HCT116 (cell line): ENCODE measurements at places on chromosomes 4 and X. TPM values are rescaled to one million over a fixed set of nuclear protein-coding genes. Genes with fewer than 3 reads are reported as not detected.

CXCL1 gene
- total RNA-seq = 2.5 TPM

MFAP3L gene
- 8.4 TPM for total RNA-seq

SSX2B gene
- total RNA-seq = 0.42 TPM

MAGEA2B gene
- 21.8 TPM for total RNA-seq

MECP2 gene
- total RNA-seq = 32.4 TPM

TSR2 gene
- 27.9 TPM for total RNA-seq

TMEM150C gene
- 1.2 TPM for total RNA-seq

ZNF275 gene
- total RNA-seq = 9.8 TPM

DNA sequence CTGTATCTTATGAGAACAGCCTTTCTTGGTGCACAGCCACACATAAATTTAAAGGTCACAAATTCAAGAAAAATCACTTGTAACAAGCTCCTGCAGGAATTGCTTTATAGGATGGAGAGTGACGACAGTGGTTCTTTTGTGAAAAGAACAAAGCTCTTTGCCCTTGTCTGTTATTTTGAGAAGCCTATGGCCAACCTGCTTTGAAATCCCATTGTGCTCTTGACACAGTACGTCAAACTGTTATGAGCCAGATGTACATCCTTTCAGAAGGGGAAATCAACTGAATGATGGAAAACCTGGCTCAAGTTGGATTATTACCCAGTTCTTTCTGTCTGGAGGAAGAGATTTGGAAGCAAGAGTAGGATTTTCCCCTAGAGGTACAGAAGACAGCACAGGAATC, 1454.2 kb downstream of the ARAP2 start:
- no peaks in the 10 kb centered on the region for H3K36me3 ChIP-seq
- no peak for DNase-seq
- no peaks in the 10 kb centered on the region for H3K4me1 ChIP-seq
- H3K27me3 ChIP-seq = no peaks in the 10 kb centered on the region
- no peak overlapping the region for H3K27ac ChIP-seq

GRCh38 chrX:33892670-33893069, 239.4 kb downstream of the FAM47A start:
- no peak overlapping the region for H3K4me3 ChIP-seq
- DNase-seq = no peak
- no peaks in the 10 kb centered on the region for H3K4me1 ChIP-seq

DNA sequence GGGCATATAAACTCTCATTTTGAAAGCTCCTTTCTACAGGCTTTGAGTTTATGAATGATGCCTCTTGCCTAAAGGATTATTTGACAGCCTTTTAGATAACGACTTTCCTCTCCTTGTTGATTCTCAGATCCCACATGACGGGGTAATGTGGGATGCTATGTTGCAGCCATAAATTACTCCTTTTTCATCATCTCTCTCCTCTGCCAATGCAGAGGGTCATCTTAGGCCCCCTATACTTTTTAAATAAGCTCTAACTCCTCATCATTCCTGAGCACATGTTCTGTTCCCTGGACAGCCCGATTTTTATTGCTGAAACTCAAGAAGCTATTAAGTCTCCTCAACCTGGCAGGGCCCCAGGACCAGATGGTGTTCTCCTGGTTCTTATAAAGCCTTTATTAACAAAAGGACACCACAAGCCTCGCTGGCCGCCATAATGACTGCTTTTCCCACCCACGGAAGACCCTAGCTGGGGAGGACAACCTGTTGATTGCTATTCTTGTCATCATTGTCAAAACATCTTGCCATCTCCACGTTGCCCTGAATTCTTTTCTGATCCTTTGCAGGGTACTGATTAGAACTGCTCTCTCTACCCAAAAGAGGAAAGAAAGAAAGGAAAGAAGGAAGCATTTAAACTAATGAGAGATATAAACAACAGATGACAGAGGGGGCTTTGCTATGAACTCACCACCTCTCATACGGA, 150.7 kb downstream of the DHX15 start:
- peaks cover 27% of the 10 kb centered on the region for H3K27me3 ChIP-seq
- H3K4me3 ChIP-seq = no peak overlapping the region
- no peak overlapping the region for H3K27ac ChIP-seq
- H3K4me1 ChIP-seq = no peaks in the 10 kb centered on the region
- no peaks in the 10 kb centered on the region for H3K36me3 ChIP-seq
- DNase-seq = no peak

- H3K27me3 ChIP-seq = no peaks in the 10 kb centered on the region
Measured at GRCh38 chrX:41688835-41689234, at the start of gene GPR34. TSS of gene GPR34 (plus strand) at chrX:41688973. CDS start at chrX:41695634, 6,661 bp downstream.

DNA sequence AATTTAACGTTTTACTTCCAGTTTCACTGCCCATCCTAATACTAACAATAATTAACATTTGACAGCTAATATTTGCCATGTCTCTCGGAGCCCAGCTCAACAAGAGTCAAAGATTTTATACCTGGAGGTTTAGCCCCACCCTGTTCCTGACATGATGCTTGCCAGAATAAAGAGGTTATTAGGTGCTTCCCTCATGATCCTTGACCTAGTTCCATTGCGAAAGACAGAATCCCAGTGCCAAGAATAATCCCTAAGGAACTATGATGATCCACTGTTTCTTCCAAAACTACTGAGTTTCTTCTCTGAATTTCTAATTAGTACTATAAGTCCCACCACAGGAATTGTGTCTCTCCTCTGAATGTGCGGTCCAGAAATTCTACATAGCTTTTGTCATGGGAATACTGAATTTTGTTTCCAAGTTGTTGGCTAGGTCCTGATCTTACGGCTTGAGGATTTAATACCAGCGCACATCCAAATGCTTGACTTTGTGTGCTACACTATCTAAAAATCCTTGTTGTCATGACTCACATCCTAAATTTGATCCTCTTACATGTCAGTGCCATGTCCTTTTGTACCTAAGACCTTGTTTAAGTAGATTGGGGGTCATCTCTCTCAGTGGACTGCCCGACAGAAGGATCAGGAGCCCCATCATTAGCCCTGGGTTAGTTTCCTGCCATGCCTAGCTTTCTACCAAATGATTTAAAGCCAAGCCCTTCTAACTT, 23.1 kb downstream of the ANTXR2 start:
- H3K27me3 ChIP-seq = no peaks in the 10 kb centered on the region
- no peaks in the 10 kb centered on the region for H3K4me1 ChIP-seq
- H3K27ac ChIP-seq = no peak overlapping the region
- DNase-seq = no peak

GRCh38 chr4:37051866-37052265, 192.7 kb upstream of the NWD2 start:
- H3K27me3 ChIP-seq = peaks cover 4% of the 10 kb centered on the region; the same call in 1 of the 2 replicates
- H3K4me3 ChIP-seq = no peak overlapping the region
- H3K4me1 ChIP-seq = no peaks in the 10 kb centered on the region
- H3K27ac ChIP-seq = no peak overlapping the region
- DNase-seq = no peak

DNA sequence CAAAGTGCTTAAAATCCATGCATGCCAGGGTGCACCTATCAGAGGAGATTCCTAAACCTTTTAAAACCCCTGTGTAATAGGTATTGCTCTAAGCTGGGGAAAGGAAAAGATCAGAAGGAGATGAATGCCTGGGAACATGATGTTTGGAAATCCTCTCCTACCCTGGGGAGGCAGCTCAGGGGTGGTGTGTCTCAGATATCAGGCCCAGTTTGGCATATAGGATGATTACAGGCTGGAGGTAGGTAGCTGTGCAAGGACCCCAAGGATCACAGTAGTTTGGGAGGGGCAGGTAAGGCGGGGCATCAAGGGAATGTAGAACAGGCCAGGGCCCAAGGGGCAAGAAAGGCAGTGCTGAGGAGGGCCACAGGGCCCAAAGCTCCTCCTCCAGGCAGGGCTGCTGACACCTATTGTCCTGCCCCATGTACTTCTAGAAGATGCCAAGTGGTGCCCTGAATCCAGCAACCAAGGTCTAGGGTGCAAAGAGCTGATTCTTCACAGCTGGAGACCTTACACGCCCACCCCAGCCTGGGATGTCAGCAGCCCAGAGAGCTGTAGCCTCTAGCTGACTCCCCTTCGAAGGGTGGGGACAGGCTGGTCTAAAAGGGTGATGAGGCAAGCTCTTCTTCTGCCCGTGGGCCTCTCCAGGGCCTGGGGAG, 17.6 kb downstream of the SASH3 start:
- H3K27me3 ChIP-seq = no peaks in the 10 kb centered on the region
- H3K27ac ChIP-seq = no peak overlapping the region

GRCh38 chrX:13579661-13580060, 10.3 kb downstream of the EGFL6 start:
- H3K4me1 ChIP-seq = no peaks in the 10 kb centered on the region
- no peak overlapping the region for H3K27ac ChIP-seq
- DNase-seq = no peak
- no peaks in the 10 kb centered on the region for H3K36me3 ChIP-seq

DNA sequence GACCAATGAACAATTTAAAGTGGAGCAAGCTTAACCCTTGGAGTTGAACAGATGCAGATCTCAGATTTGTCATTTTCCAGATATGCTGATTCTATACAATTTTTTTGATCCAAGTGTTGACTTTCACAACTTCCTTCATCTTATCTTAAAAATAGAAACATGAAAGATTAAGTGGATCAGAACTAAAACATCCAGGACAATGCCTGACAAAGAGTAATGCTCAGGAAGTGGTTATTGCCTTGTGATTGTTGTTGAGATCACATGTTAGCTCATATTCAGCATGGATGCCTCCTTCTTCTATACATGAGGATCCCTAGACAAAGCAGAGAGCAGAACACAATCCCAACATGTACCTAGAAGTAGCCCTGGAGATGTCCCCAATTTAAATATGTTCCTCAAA, 160.9 kb downstream of the PPARGC1A start:
- no peak overlapping the region for H3K27ac ChIP-seq
- no peak for DNase-seq

DNA sequence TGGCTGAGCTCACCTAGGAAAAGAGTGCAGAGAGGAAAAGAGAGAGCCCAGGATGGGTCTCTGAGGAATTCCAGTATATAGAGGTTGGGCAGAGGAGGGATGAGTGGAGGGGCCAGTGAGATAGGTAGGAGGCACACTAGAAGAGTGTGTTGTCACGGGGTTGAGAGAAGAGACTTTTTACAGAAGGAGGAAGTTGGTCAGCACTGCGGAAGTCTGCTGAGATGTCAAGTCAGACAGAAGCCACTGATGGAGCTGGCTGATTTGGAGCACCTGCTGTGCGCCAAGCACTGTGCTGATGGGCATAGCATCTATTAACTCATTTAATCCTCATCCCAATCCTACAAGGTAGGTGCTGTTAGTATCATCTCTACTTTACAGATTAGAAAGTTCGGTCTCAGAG, 60.4 kb downstream of the EFNB1 start:
- H3K4me3 ChIP-seq = no peak overlapping the region
- no peak for DNase-seq
- H3K4me1 ChIP-seq = no peaks in the 10 kb centered on the region
- H3K27me3 ChIP-seq = peaks cover 11% of the 10 kb centered on the region; the same call in 1 of the 2 replicates
- no peaks in the 10 kb centered on the region for H3K36me3 ChIP-seq
- H3K27ac ChIP-seq = no peak overlapping the region

DNA sequence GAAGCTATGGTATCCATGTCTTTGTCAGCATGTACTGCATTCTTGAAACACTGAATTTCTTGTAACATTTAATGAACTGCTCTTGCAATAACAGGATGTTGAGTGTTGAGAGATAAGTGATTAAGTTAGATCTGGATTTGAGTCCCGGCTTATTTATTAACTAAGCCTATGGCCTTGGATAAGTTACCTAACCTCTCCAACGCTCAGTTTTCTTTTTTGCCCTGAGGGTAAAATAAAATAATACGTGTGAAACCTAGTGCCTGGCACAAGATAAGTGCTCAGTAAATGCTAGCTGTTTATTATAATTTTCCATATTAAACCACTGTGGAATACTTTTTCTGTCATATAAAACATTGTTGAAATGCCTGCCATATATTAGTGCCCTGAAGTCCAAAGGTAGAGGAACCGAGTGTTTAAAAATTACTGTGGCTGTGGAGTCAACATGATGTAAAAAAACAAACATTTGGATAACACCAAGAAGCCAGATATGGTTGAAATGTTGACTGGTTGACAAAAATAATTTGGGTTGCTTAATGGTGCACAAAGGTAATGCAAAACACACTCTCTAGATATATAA, 58.6 kb upstream of the ALB start:
- no peak for DNase-seq
- no peaks in the 10 kb centered on the region for H3K27me3 ChIP-seq
- no peaks in the 10 kb centered on the region for H3K4me1 ChIP-seq
- no peak overlapping the region for H3K27ac ChIP-seq

DNA sequence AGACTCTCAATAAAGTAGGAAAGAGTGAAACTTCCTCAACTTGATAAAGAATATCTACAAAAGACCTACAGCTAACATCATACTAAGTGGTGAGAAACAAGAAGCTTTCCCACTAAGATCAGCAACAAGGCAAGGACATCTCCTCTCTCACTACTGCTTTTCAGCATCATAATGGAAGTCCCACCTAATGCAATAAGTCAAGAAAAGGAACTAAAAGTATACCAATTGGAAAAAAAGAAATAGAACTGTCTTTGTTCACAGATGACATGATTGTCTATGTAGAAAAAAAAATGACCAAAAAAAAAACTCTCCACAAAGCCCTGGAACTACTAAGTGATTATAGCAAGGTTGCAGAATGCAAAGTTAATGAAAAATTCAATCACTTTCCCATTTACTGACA, 25.1 kb upstream of the SH3RF1 start:
- no peaks in the 10 kb centered on the region for H3K4me1 ChIP-seq
- no peak overlapping the region for H3K4me3 ChIP-seq
- no peak overlapping the region for H3K27ac ChIP-seq
- H3K36me3 ChIP-seq = no peaks in the 10 kb centered on the region
- DNase-seq = no peak

- no peaks in the 10 kb centered on the region for H3K36me3 ChIP-seq
- DNase-seq = no peak
- peaks cover 5% of the 10 kb centered on the region; the same call in 1 of the 2 replicates for H3K4me1 ChIP-seq
- H3K27ac ChIP-seq = no peak overlapping the region
- no peaks in the 10 kb centered on the region for H3K27me3 ChIP-seq
Measured at GRCh38 chrX:110410603-110411002, 52.0 kb downstream of the RTL9 start.

DNA sequence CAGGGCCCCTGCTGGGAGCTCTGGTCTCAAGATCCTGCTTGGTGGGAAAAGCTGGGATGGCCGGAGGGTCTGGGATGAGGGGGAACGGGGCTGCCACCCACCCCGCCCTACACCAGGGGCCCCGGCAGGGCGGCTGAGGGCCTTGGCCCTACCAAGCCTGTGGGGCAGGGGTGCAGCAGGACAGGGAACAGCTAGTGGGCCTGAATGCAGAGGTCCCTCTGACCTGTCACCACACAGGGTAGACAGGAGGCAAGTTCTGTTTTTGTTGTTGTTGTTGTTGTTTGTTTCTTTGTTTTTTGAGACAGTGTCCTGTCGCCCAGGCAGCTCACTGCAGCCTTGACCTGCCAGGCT, 332 bp upstream of the RENBP start:
- no peak overlapping the region for H3K4me3 ChIP-seq
- H3K27me3 ChIP-seq = no peaks in the 10 kb centered on the region
- DNase-seq = no peak
- no peaks in the 10 kb centered on the region for H3K36me3 ChIP-seq
- H3K27ac ChIP-seq = no peak overlapping the region

DNA sequence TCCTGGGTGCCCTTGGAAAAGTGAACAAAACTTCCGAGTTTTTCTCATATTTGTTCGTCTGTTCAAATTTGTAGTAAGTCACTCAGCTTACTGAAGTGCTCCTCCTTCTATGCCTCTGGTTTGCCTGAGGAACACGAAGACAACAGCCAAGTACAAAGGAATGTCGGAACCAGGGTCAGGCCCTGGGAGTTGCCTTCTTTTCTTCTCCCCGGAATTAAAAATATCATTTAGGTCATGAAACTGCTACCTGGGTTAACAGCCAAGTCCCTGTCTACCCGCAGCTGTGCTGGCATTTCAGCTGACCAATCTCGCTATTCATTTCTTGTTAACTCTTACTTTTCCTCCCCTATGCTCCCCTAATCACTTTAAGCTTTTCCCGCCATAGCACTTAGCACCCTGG, 137.6 kb upstream of the TEX13D start:
- no peak overlapping the region for H3K4me3 ChIP-seq
- no peaks in the 10 kb centered on the region for H3K27me3 ChIP-seq
- H3K36me3 ChIP-seq = no peaks in the 10 kb centered on the region
- DNase-seq = no peak
- no peak overlapping the region for H3K27ac ChIP-seq
